ENCODE measurements at places on chromosomes 3 and 15.

- no peak for DNase-seq
Measured at GRCh38 chr15:41804916-41805666, 22.8 kb upstream of the JMJD7 start.

DNA sequence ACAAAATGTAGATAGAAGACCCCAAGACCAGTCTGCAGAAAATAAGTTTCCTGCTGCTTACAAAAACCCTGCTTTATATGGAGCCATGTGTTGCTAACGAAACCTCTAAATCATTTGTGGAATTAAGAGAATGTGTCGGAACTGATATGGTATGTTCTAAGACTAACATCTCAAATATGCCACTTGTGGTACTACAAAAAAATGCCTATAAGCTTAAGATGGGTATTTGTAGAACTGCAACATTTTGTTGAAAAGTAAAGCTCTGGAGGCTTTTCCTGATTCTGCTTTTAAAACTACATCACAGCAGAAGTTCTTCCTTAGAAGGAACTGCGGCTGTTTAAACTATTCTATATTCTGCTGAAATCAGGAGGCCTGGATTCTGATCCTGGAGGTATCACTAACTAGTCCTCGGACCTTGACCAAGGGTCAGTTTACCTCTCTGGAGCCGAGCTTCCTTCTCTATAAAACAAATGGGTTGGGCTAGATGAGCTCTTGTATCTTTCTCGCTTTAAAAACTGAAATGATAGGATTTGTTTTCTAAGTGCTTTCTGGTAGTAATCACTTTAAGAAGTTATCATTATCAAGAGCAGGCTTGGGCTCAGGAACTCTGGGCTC is 74.9 kb downstream of the RAD18 start:
- no peak for DNase-seq

- no peak for DNase-seq
Measured at GRCh38 chr3:141986548-141987107, 110.2 kb downstream of the ATP1B3 start.

DNA sequence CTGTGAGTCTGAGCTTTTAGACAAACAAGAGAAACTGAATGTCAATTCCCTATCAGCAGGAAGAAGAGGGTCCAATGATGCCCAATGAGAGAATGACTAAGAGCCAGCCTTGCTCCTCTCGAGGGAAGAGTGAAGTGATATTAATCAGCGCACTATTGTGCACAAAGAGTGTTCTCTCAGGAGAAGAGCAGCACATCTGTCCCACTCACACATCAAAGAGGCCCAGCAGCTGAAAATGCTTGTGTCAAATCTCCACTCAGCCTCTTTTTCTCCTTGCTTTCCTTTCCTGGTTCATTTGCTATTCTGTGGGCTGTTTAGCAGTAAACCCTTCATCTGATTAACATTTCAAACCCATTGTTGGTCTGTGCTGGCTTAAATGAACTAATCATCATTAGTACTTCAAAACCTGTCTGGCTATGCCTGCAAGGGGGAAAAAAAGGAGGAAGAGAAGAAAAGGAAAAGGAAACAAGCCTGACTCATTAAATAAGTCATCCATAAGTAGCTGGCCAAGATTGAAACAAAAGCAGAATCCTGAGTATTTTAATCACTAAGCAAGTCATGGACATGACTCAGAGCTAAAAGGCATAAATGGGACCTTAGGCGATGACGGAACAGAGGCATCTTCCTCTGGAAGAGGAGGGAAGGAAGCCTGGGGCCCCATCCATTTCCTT is 912.7 kb downstream of the TUSC7 start:
- DNase-seq, result no peak

- no peak for DNase-seq
Measured at GRCh38 chr15:92578096-92578835, 77.3 kb downstream of the FAM174B start.

DNA sequence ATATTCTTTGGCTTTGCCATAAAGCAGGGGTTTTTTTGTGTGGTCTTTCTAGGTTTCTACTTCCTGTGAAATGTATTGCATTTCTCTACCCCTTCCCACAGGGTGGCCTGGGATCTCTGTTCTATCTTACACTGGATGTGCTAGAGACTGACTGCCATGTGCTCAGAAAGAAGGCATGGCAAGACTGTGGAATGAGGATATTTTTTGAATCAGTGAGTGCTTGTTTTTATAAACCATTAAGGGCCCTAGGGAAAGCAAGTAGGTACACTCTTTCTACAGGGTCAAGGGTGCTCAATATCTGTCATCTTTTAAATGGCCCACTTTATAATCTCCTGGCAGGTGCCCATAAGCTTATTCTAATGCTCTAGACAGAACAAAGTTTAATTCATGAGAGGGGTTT is 730 bp downstream of the FETUB start:
- DNase-seq, result no peak

DNA sequence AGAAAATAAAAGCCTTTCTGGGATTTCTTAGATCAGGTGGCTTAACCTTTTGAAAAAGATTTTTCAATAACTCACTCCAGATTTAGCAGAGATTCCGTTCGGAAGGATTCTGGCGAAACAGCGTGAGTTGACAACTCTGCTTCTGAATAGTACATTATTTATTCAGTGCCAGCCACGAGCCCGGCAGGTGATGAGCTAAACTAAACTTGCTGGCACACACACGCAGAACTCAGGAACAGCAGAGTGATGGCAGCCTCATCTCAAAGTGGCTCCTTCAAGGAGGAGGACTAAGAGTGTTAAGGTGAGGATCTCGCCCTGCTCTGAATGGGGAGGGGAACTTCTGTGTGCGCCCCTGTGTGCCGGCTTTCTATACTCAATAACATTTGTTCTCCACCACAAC is 114.3 kb downstream of the FAM43A start:
- no peak for DNase-seq

- no peak for DNase-seq
Measured at GRCh38 chr3:89042236-89042835, 65.1 kb upstream of the EPHA3 start.

GRCh38 chr3:102353805-102354204 is 81.0 kb upstream of the ZPLD1 start:
- no peak for DNase-seq

GRCh38 chr3:66242788-66243464 is 22.1 kb downstream of the SLC25A26 start:
- no peak for DNase-seq

GRCh38 chr15:84781495-84781894 is 33.1 kb downstream of the ZNF592 start:
- DNase-seq, result no peak

- no peak for DNase-seq
Measured at GRCh38 chr3:146250449-146251382, at the start of gene PLSCR4. Gene PLSCR4, minus strand, starts transcription at chr3:146251105. Its CDS starts 29,034 bp downstream, at chr3:146222071.

GRCh38 chr15:36330598-36330997 is 248.8 kb upstream of the CDIN1 start:
- DNase-seq, result no peak

- no peak for DNase-seq
Measured at GRCh38 chr15:100516643-100517512, 11.9 kb downstream of the CERS3 start.

GRCh38 chr3:2837910-2838309 is 272.3 kb downstream of the IL5RA start:
- DNase-seq, result no peak

- DNase-seq, result no peak
Measured at GRCh38 chr3:105187344-105187743, 179.4 kb upstream of the ALCAM start.

DNA sequence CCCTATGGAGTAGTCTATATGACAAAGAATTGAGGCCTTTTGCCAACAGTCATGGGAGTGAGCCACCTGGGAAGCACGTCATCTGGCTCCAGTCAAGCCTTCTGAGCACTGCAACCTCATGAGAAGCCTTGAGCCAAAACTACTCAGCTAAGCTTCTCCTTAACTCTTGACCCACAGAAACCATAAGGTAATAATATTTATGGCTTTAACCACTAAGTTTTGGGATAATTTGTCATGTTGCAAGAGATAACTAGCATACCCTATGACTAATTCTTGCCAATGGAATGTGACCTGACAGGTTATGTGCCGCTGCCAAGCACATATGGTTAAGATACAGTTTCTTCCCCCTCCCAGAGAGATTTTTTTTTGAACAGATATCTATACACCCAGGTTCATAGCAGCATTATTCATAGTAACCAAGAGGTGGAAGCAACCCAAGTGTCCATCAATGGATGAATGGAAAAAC is 11.8 kb upstream of the SLC6A11 start:
- DNase-seq, result no peak

GRCh38 chr3:31300456-31301443 is 232.0 kb upstream of the STT3B start:
- DNase-seq, result no peak

DNA sequence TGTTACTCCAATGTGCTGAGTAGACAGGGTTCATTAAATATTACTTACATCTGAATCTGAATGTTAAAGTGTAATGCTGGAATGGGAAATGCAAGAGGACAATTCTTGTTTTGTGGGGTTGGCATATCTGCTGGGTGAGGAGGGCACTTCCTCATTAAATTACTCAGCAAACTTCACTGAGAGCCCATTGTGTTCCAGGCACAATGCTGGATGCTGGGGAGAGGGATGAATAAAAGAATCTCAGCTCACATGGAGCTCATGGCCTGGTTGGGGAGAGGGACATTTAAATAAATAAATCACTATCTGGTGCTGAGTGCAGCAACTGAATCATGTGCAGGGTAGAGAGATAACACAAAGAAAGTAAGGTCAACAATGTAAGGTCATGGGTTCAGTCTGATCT is 199.2 kb upstream of the CFAP20DC start:
- no peak for DNase-seq

GRCh38 chr15:86336051-86336788 is 256.5 kb downstream of the AGBL1 start:
- no peak for DNase-seq

DNA sequence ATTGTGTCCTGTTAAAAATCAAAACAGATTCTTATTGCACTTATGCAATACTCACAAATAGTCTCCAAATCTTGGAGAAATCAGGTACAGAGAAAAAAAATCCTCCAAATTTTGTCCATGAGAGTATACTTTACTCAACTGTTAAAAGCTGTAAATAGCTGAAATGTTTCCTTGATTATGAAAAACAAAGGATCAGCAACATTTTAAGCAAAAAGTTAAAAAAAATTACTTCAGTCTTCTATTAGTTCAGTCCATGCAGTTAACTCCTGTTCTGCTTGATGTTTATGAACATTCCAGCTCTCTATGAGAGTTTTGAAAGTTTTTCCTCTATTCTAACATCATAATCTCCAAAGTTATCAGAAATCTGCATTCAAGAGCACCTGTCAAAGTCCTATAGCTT is 22.8 kb upstream of the ZNF80 start:
- DNase-seq, result no peak

DNA sequence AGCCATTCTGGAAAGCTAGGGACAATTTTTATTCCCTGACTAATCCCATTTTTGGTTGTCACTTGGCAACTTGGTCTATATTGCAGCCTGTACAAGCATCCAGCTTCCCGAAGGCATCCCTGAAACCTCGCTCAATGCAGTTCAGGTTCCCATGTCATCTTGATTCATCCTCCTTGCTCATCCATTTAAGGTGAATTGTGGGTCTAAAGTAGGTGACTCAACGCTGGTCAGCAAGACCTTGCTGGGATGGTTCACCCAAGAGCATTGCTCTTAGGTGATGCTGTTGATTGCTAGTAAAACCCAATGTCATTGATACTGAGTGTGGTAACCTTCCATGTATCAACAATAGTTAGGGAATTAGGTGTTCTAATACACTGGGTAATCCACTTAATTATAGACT is 13.1 kb upstream of the RAB8B start:
- no peak for DNase-seq

GRCh38 chr15:25422021-25422420 is 16.8 kb downstream of the UBE3A start:
- DNase-seq, result no peak

DNA sequence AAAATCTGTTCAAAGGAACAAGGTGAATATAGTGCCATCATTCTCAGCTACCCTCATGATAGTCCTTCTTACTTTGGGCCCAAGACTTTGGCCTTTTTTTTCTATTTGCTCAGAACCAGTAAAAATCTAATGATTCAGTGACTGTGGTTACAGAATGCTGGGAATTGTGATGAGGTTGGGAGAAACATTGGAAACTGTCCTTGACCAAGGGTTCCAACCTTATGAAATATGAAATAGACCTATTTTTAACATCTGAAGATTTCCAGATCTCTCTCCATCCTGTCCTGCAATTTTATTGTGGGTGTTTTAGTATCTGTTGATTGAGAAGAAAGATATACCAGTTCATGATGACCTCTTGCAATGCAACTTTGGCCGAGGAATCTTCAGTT is 34.9 kb downstream of the TMEM45A start:
- no peak for DNase-seq

GRCh38 chr3:188589071-188589470 is 435.1 kb downstream of the LPP start:
- no peak for DNase-seq

- DNase-seq, result no peak
Measured at GRCh38 chr3:64945171-64945729, 257.4 kb upstream of the ADAMTS9 start.

DNA sequence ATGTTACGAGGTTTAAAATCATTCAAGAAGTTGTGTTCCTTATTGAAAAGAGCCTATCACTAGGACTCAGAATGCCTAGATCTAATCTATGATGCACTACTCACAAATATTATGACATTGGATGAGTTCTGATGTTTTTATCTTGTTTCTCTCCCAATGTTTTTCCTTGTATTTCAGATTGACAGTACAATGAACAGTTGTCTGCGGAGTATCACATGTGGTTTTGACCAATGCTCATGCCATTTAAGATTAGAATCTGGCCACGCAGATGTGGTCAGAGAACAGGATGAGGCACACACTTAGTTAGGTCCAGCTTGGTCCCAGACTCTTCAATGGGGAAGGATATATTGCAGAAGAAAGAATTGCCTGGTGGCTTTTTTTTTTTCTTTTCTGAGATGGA is 25.6 kb upstream of the CCDC50 start:
- DNase-seq, result no peak

DNA sequence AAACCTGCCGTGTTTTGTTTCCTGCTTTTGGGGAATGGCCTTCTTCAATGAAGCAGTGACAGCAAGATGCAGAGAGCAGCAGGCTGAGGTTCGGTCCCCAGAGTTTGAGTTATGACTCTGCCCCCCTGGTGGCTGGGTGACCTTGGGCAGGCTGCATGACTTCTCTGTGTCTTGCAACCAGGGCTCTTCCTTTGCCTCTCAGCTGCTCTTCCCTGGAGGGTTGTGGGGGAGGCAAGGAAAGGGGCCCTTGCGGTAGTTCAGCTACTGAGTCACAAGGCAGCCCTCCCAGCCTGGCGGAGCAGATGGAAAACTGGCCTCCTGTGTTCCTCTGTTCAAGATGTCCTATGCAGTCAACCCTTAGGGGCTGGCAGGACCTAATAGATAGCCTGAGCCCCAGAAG is 17.1 kb downstream of the CTXND1 start:
- peak; percentile 30 for DNase-seq

DNA sequence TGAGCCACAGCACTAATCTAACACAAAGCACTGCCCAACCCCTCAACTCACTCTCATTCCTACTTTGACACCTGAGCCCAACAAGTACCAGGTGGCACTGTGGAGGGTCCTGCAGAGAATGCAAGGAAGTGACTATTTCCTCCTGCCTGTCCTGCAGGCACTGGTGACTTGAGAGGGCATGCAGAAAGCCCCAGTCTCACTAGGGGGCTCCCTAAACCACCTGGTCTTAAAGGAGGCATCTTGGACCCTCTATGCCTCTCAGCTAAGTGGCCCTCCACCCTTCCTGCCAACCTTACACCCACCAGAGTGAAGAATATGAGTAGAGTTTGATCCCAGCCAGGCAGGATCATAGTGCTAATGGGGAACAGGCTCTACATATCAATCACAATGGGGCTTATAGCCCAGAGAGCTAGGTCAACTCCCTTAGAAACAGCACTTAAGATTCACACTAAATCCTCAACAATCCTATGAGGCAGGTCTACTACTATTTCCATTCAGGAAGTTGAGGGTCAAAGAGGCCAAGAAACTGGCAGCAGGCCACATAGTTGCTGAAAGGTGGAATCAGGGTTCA is 15.2 kb downstream of the TRAIP start:
- DNase-seq, result no peak
